ENCODE measurements at places on chromosomes 3 and 15.

- no peak for DNase-seq
Observed at GRCh38 chr15:51561271-51561670, 61.3 kb downstream of the DMXL2 start.

GRCh38 chr3:10136426-10137005 is 5.1 kb upstream of the VHL start:
- DNase-seq, result no peak

DNA sequence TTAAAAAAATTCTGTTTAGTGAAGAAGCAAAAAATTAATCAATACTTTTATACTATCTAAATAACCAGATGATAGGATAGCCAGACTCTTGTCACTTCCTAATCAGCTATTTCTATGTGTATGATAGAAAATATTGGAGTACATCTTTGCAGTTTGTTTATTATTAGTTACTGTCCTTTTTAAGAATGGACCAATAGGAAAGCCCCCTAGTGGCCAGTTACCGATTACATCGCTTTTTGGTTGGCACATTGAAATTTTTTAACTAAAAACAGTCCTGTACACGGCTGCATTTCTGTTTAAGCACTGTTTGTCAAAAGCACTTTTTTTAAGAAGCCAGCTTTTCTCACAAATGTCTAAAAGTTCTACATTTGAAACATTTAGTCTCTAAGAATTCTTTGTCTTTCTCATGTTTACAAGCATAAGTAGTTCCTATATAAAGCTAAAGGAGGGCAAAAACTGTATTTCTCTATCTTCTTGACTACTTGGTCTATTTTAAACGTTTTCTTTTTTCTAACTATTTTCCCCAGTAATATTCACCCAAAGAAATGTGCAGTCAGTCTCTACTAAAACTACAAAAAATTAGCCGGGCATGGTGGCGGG is 253.2 kb upstream of the LRTM1 start:
- no peak for DNase-seq

DNA sequence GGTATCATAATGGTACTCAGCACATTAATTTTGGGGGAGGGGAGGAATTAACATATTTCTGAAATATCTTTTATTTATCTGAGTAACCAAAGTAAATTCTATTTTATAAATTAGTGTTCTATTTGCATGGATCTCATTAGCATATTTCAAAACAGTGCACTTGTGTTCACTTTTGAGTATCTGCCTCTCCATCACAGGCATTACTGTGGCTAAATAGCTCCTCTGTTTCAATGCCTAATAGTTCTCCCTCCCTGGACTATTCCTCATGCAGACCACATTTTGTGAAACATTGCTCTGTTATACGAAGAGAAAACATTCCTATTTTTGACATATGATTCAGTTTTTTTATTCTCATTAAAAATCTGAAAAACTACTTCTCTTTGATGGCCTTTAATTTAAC is 1127.8 kb downstream of the TUSC7 start:
- DNase-seq, result no peak

- DNase-seq, result no peak
Observed at GRCh38 chr15:70053716-70054229, 43.9 kb downstream of the TLE3 start.

DNA sequence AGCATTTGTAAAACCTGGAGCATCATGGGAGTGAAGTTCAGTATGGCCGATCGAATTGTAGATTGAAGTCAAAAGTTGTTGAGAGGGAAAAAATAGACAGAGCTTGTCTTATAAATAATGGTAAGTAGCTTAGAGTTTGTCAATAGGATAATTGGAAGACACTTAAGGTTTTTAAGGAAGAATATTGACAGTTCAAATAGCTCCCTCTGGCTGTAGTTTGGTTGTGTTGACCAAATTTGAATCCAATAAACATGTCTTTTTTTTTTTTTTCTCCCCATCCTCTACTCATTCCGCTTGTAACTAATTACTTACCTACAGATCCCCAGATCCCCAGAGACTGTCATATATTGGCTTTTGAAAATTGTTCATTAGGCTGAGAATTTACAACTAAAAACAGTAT is 677.0 kb downstream of the AGBL1 start:
- DNase-seq, result no peak

GRCh38 chr3:170477395-170477794 is 58.7 kb downstream of the CLDN11 start:
- no peak for DNase-seq

Data from DMS153 (cell line).